ENCODE measurements at places on chromosomes 12 and 14. TPM values are rescaled to one million over a fixed set of nuclear protein-coding genes. Genes with fewer than 3 reads are reported as not detected.

The ENTPD5 gene
- 9.9 TPM for total RNA-seq

DNA sequence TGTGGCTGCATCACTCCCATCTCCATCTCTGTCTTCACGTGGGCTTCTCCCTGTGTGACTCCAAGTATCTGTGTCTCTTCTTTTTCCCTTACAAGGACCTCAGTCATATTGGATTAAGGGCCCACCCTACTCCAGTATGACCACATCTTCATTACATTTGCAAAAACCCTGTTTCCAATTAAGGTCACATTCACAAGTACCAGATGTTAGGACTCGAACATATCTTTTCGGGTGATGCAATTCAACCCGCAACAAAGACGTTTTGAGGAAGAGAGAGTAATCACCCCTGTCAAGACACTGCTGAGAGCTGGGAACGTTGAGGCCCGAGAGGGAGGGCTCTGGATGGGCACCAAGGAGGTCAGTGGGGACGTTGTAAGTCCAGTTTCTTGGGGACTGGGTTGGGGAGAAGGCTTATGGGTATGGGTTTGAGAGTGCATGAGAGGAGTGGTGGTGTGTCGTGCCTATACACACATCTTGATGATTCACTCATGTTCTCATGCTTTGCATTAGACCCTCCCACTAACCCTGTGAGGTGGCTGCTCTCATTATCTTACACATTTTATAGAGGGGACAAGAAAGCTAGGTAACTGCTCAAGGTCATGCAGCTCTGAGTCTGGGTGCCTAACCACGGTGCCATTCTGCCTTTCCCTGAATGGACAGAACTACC is 12.1 kb upstream of the IFI27 start:
- H3K27me3 ChIP-seq = no peaks in the 10 kb centered on the region
- no peaks in the 10 kb centered on the region for H3K36me3 ChIP-seq
- H3K27ac ChIP-seq = no peak overlapping the region

- H3K4me3 ChIP-seq = peak overlapping the region; percentile 80
- peaks cover 4% of the 10 kb centered on the region for H3K4me1 ChIP-seq
- H3K27ac ChIP-seq = peak overlapping the region; percentile 20
- DNase-seq = no peak
These were observed 614 bp upstream of the NACA start for GRCh38 chr12:56725723-56726102.

DNA sequence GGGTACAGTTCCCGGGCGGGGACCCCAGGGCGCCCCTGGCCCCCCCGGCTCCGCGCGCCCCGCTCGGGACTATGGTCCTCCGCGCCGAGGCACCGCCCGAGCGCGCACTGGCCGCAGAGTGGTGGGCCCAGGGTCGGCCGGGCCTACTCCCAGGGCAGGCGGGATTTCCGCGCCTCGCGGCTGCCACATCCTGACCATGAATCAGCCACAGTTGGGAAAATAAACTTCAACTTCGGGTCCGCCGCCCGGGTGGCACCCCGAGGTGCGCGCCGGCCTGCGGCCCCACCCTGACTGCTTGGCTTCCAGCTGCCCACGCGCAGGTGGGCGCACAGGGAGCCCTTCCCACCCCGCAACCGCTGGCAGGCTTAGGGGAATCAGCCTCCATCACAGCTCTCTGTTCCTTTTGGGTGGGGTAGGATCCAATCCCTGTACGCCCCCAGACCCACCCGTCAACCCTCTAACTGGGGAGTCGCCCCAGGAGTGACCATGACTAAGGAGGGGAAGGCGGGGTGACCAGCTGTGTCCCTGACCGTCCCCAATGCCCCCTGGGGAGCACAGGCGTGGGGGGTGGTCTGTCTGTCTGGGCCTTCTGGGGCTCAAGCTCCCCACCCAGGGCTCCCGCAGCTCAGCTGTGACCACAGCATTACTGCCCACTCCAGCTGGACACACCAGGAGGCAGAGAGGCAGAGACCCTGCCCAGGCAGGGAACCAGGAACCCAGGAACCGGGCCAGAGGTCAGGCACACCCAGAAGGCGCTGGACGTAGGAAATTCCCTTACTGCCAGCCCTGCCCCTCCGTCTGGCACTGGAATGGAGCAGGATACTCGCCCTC is 678 bp downstream of the INF2 start:
- no peaks in the 10 kb centered on the region for H3K4me1 ChIP-seq
- peak overlapping the region; percentile 88 for H3K4me3 ChIP-seq
- no peaks in the 10 kb centered on the region for H3K36me3 ChIP-seq

GRCh38 chr12:5628501-5628900 is 196.6 kb downstream of the NTF3 start:
- no peaks in the 10 kb centered on the region for H3K4me1 ChIP-seq
- H3K27me3 ChIP-seq = no peaks in the 10 kb centered on the region
- no peaks in the 10 kb centered on the region for H3K36me3 ChIP-seq
- DNase-seq = no peak
- no peak overlapping the region for H3K4me3 ChIP-seq

DNA sequence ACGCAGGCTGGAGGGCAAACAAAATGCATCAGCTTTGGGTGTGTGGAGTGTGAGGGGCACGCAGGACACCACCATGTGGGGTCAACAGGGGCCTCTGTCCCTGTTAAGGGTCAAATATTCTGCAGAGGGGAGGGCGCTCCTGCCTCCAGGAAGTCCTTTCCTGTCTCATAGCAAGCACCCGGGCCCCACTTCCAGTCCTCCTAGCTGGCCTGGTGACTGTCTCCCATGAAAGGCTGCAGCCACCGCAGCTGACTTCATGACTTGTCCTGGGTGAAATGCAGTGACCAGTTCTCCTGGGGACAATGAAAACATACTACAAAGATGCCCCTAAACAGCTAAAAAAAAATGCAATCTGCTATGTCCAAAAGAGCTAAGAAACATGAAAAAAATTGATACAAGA is 53.6 kb downstream of the LGMN start:
- H3K36me3 ChIP-seq = no peaks in the 10 kb centered on the region
- DNase-seq = peak; percentile 38
- H3K27ac ChIP-seq = no peak overlapping the region
- no peak overlapping the region for H3K4me3 ChIP-seq

The SMAGP gene
- 9.3 TPM for total RNA-seq

DNA sequence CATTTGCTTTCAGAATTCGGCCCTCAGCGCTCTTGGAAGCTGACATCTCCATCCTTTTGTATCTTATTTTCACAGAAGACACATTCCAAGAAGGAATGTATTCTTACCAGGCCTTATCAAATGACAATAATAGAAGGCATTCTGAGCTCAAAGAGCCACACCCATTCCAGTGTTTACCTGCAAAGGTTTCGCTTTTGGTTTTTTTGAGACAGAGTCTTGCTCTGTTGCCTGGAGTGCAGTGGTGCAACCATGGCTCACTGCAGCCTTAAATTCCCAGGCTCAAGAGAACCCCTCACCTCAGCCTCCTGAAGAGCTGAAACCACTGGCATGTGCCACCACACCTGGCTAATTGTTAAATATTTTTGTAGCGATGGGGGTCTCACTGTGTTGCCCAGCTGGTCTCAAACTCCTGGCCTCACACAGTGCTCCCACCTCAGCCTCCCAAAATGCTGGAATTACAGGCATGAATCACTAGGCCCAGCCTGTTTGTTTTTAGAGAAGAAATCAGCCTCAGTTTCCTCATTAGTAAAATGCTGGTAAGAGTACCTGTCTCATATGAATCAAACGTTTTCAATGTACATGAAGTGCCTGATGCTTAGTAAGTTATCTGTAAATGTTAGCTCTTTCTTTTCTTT is 69.2 kb downstream of the SLC6A12 start:
- no peak for DNase-seq
- no peaks in the 10 kb centered on the region for H3K36me3 ChIP-seq
- no peak overlapping the region for H3K4me3 ChIP-seq
- H3K27me3 ChIP-seq = no peaks in the 10 kb centered on the region

DNA sequence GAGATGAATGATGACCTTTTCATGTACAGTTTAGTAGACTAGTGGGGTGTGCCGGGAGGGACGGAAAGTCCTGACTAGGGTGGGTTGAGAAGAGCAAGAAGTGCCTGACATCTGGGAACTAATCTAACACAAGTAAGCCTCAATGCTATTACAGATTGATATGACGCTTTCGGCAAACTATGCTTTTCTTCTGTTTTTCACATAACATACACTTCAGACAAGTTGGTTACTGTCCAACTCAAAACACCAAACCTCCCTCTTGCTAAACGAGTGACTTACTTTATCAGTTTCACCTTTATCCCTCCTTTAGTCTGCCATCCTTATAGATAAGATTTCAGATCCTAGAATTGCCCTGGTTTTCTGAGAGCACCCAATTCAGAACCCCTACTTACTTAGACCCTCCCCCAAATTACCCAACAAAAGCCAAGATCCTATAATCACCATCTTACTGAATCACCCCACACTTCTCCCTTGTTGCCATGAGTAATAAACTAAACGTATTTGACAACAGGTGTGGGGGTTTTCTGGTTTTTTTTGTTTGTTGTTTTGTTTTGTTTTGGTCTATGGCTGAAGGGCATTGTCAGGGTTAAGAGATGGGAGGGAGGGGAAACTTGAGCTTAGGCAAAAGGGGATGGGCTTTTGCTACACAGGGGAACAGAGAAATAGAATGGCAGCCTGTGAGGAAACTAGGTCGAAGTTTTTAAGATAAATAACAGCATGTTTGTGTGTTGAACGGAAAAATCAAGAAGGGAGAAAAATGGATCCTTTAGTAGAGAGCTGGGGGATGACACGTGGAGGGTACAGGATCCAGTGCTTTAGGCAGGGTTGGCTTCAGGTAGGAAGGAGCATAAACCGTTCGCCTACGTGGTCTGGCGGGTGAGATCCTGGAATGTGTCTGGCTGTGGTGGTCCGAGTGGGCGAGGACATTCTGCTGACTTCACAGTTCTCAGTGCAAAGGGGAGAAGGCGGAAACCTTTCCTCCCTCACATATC is 6.1 kb upstream of the PSMA3 start:
- no peaks in the 10 kb centered on the region for H3K36me3 ChIP-seq
- H3K27ac ChIP-seq = no peak overlapping the region
- H3K4me3 ChIP-seq = peak overlapping the region; percentile 99
- no peaks in the 10 kb centered on the region for H3K27me3 ChIP-seq
- H3K4me1 ChIP-seq = no peaks in the 10 kb centered on the region

The CD163 gene
- 308 TPM for total RNA-seq

The ABCC9 gene
- total RNA-seq = 157 TPM

DNA sequence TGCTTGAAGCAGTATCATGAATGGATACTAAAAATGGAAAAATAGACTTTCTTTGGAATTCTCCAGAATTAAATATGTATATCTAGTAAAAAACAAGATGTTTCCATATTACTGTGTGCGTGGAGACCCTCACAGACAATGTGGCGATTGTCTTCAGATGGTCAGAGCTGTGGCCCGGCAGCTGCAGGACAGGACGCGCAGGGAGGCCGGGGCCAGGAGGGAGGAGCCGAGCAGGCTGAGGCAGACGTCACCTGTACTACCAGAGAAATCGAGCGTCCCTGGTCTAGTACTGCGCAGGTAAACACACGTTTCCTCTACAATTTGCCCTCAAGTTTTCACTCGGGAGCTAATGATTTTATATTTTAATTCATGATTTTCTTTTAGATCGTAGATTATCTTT is 22.8 kb downstream of the DDX51 start:
- H3K4me1 ChIP-seq = no peaks in the 10 kb centered on the region
- H3K36me3 ChIP-seq = peaks cover 8% of the 10 kb centered on the region
- DNase-seq = no peak
- H3K4me3 ChIP-seq = no peak overlapping the region
- H3K27ac ChIP-seq = no peak overlapping the region

- no peaks in the 10 kb centered on the region for H3K27me3 ChIP-seq
- no peaks in the 10 kb centered on the region for H3K36me3 ChIP-seq
- no peak for DNase-seq
- H3K27ac ChIP-seq = no peak overlapping the region
- no peak overlapping the region for H3K4me3 ChIP-seq
- H3K4me1 ChIP-seq = no peaks in the 10 kb centered on the region
These were observed 6.5 kb downstream of the CCDC175 start for GRCh38 chr14:59570122-59570521.

DNA sequence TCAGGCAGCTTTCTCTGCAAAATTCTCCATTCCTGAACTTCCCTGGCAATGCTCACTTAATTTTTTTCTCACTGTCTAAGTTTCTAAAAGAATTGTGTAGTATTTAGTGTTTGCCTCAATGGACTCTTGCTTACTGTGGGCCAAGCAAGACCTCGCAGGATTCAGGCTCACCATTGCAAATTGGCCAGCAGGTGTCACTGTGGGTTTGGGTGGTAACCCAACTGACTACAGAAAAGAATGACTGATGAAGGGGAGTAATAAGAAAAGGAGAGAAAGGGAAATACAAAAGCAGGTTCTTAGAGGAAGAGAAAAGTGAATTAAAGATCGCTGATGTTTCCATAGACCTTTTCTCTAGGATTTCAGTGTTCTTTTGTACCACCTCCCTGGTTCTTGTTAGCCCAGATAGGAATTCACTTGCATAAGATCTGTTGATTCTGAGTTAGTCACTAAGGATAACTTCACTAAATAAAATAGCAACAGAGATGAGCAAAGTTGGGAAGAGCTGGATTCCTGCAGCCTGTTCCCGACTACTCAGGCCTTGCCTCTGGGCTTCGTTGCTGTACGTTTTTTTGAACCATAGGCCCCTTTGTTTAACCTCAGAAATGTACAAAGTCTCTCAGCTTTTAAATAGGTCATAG is 386.5 kb upstream of the DDHD1 start:
- DNase-seq = peak; percentile 82
- H3K27ac ChIP-seq = no peak overlapping the region
- no peaks in the 10 kb centered on the region for H3K36me3 ChIP-seq
- H3K27me3 ChIP-seq = no peaks in the 10 kb centered on the region

The KLRK1 gene
- total RNA-seq = 3.5 TPM

- no peaks in the 10 kb centered on the region for H3K4me1 ChIP-seq
- no peak overlapping the region for H3K4me3 ChIP-seq
- H3K27me3 ChIP-seq = no peaks in the 10 kb centered on the region
- peaks cover 15% of the 10 kb centered on the region for H3K36me3 ChIP-seq
These were observed 53.8 kb downstream of the SSH1 start for GRCh38 chr12:108803428-108804105.

DNA sequence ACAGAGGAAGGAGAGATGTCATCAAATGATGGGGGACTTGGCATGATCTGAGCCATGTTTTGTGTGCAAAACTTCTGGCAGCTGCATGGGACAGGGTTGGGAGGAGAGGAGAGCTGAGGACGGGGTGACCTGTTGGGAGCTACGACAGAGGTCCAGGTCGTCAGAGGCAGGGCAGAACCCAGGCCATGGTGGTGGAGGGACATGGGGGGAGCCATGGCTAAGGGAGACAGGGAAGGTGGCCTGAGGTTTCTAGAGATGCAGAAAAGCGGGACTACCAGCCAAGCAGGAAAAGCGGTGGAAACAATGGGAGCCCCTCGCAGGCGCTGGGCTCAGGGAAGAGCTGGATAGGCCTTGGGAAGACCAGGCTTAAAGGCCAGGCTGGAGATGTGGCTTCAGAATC is 88.3 kb downstream of the DICER1 start:
- no peak overlapping the region for H3K4me3 ChIP-seq
- H3K4me1 ChIP-seq = no peaks in the 10 kb centered on the region
- DNase-seq = no peak
- no peak overlapping the region for H3K27ac ChIP-seq

The CLEC1A gene
- 7.0 TPM for total RNA-seq

Data from aorta (tissue), 5 donors.